ENCODE measurements at places on chromosomes 12 and 14. TPM values are rescaled to one million over a fixed set of nuclear protein-coding genes. Genes with fewer than 3 reads are reported as not detected.

MRPL52 gene
- total RNA-seq: 243 TPM

SLC6A13 gene
- total RNA-seq: not detected

RBM19 gene
- total RNA-seq: 16.9 TPM

IL26 gene
- total RNA-seq: not detected

WIF1 gene
- not detected for total RNA-seq

BEGAIN gene
- 0.08 TPM for total RNA-seq

MEG3 gene
- total RNA-seq: 75.1 TPM

KRT86 gene
- total RNA-seq: not detected

FOXM1 gene
- 39.3 TPM for total RNA-seq

C12orf50 gene
- total RNA-seq: not detected

BCAT1 gene
- total RNA-seq: 69.1 TPM

ATP6V1D gene
- total RNA-seq: 34.4 TPM

RAD51AP1 gene
- total RNA-seq: 4.9 TPM

TSPAN19 gene
- 0.13 TPM for total RNA-seq

PCED1B gene
- total RNA-seq: 1.9 TPM

ZNF891 gene
- total RNA-seq: 0.39 TPM

B4GALNT1 gene
- total RNA-seq: 0.08 TPM

RBP5 gene
- total RNA-seq: not detected

EGLN3 gene
- total RNA-seq: 7.1 TPM

ABCC9 gene
- 1.6 TPM for total RNA-seq

NEUROD4 gene
- not detected for total RNA-seq

ARL1 gene
- 49.5 TPM for total RNA-seq

DENND5B gene
- 5.6 TPM for total RNA-seq

ESYT1 gene
- 171 TPM for total RNA-seq

IAPP gene
- not detected for total RNA-seq
